Fibroblast of pulmonary artery (primary cell): ENCODE measurements at places on chromosomes 2 and 18.

GRCh38 chr2:2012505-2012904, 268.2 kb upstream of the PXDN start:
- peak; percentile 53 for DNase-seq

- no peak for DNase-seq
These were observed 111.3 kb downstream of the DOCK10 start for GRCh38 chr2:224930990-224931389.

DNA sequence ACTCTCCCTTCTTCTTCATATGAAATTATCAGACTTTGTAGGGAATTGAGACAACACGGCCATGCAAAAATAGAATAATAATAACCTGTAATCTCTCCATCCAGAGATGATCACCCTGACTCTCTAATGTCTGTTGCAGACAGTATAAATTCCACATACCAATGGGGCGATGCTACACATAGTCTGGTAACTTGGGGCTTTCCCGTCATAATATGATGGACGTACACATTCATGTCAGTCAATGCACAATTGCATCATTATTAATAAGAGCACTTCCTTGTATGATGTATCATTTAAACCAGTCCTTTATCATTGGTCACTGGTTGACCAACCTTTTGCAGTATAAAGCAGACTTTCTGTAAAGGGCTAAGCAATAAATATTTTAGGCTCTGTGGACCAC, 39.5 kb upstream of the SCLY start:
- DNase-seq: no peak

- DNase-seq: no peak
These were observed 37.9 kb downstream of the B4GALT6 start for GRCh38 chr18:31646332-31647126.

DNA sequence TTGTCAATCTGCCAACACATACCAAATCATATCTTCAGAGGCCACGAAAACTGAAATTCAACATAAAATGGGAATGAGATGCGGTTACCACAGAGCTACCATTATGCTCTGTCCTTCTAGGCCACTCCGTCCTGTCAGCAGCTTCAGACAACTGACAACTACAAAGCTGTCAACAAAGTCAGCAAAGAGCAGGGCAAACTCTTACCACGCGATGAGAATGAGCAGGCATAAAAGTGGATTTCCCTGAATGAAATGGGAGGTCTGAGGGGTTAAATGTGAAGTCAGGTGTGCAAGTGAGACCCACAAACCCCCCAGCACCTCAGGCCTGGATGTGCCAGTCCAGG, 130.1 kb downstream of the LNPK start:
- DNase-seq: no peak

DNA sequence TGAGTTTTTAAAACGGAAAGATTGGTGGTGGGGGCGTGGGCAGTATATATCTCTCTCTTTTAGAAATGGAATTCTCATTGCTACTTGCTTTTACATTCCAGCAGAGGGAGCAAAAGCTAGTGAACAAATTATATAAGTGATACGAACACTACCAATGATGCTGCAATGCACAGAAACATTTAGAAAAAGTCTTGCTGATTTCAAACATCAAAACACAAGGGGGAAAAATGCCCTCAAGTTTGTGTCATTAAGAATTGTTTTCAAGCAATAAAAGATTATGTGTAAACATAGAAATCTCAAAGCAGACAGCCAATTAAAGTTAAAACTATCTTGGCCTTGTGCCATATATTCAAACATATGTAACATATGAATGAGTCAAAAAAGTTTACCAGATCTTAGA, 296.3 kb upstream of the KCNJ3 start:
- peak; percentile 20 for DNase-seq

DNA sequence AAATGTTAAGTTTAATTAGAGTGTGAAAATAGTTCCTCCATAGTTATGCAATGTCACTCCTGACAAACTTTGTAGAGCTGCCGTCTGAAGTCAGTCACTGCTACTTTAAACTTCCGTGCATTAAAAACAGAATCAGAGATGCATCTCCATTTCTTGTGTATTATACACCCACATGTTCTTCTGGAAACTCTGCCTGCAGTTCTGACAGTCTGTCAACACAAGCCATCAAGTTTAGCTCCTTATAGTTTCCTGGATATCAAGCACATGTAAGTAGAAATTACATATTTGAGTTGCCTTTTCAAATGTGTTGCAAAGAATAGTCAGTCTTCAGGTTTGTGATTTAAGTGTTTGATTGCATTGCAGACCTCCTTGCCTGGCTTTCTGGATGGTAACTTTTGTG, 184.3 kb downstream of the CTNNA2 start:
- DNase-seq: no peak

GRCh38 chr2:198127627-198128026, 323.2 kb downstream of the PLCL1 start:
- DNase-seq: peak; percentile 87

DNA sequence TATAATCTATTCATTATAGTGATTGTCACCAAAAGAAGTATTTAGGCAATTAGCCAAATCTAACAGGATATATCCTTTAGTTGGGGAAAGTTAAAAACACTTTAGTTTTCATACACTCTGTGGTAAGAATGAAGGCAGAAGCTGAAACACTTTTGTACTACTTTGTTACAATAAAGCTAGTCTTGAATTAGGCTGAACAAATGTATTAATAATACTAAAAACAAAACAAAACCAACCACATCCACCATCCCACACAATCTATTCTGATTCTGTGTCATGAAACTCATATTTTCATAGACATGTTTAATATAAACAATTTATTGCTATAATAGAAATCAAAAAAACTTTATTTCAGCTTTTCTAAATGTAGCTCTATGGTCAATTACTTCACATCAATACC, 508.8 kb downstream of the ZEB2 start:
- DNase-seq: no peak

- no peak for DNase-seq
These were observed 77.8 kb upstream of the STK17B start for GRCh38 chr2:196249171-196249570.

GRCh38 chr2:232581725-232582124, 31.2 kb downstream of the EIF4E2 start:
- no peak for DNase-seq

- DNase-seq: peak; percentile 47
These were observed 72.9 kb downstream of the EN1 start for GRCh38 chr2:118774458-118775133.

GRCh38 chr2:190505696-190506095, 28.8 kb downstream of the NEMP2 start:
- DNase-seq: no peak

DNA sequence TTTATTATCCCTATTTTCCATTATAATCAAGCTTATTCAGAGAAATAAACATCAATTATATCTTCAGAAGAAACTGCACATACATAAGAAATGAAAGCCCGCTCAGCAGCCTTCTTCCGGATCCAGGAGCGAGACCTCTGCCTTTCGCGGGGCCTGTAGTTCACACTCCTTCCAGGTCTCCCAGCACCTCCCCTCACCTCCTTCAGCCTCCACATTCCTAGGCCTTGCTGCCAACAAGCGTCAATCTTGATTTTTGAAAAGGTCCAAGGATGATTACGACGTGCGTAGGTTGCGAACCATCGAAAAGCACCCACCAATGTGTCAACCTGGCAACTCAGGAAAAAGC, 355 bp upstream of the KIDINS220 start:
- no peak for DNase-seq

GRCh38 chr2:233079473-233079877, 19.3 kb downstream of the INPP5D start:
- no peak for DNase-seq

- no peak for DNase-seq
These were observed 391.3 kb upstream of the CELF4 start for GRCh38 chr18:37956902-37957301.

GRCh38 chr2:43123981-43124686, 102.3 kb downstream of the ZFP36L2 start:
- no peak for DNase-seq

- no peak for DNase-seq
These were observed 71.2 kb downstream of the MYO1B start for GRCh38 chr2:191316246-191316994.
